ENCODE measurements at places on chromosomes 6 and 20. TPM values are rescaled to one million over a fixed set of nuclear protein-coding genes. Genes with fewer than 3 reads are reported as not detected.
A peak's percentile ranks its signal among the peaks of the same experiment; 100 is the strongest.

GRCh38 chr6:134063966-134064445 lies 11.6 kb upstream of the SLC2A12 start:
- no peaks in the 10 kb centered on the region for H3K36me3 ChIP-seq
- H3K27ac ChIP-seq, result no peak overlapping the region
- H3K4me1 ChIP-seq, result peaks cover 15% of the 10 kb centered on the region
- no peaks in the 10 kb centered on the region for H3K27me3 ChIP-seq
- H3K4me3 ChIP-seq, result no peak overlapping the region

DNA sequence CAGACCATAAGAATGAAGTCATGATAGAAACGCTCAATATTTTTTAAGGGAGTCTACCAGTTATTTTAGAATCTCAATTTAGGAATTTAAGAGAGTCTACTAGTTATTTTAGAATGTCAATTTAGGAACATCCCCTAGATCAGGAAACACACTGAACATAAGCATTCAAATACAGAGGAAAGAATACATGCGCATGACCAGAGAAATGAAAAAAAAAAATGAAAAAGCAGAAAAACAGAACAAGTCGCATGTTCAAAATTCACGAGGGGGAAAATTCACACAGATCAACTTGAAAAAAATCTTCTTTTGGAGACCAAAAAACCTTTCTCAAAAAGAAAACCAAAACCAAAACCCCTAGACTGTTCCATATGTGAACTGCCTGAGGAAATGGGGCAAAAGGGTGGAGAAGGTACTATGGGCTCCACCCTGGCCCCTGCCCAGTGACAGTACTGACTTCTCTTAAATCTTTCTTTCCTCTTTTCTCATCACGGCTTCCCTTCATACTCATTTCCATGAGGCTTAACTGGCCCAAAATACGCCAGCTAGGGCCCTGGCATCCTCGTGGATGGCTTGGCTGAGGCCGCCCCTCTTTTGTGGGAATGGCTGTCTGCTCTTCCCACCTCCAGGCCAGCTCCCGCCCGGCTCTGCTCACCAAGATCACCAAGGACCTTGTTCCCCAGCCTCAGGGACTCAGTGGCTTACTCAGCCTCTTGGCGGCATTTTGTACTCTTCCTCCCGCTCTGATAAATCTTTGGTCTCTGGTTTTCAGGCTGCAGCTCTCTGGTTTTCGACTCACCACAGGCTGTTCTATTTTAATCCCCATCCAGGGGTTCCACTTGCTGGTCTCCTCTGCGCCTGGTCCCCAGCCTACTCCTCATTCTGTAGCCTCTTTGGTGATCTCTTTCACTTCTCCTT lies 11.2 kb downstream of the ZBTB2 start:
- H3K4me1 ChIP-seq, result no peaks in the 10 kb centered on the region
- H3K4me3 ChIP-seq, result no peak overlapping the region
- H3K27me3 ChIP-seq, result no peaks in the 10 kb centered on the region
- no peak for DNase-seq
- no peak overlapping the region for H3K27ac ChIP-seq

- no peak overlapping the region for H3K4me3 ChIP-seq
- peak overlapping the region; percentile 26 for H3K27ac ChIP-seq
- H3K4me1 ChIP-seq, result peaks cover 20% of the 10 kb centered on the region
- no peak for DNase-seq
Measured at GRCh38 chr6:43725643-43726580, 38.3 kb upstream of the MRPS18A start.

POU5F1 gene
- total RNA-seq, result not detected

SYCP2 gene
- total RNA-seq, result 0.56 TPM
